Stimulated activated CD8-positive, alpha-beta memory T cell treated with anti-CD3 and anti-CD28 coated beads, Interleukin-15, amount 100 ng/mL, for 4 hours (primary cell): ENCODE measurements at places on chromosomes 1 and 21.

DNA sequence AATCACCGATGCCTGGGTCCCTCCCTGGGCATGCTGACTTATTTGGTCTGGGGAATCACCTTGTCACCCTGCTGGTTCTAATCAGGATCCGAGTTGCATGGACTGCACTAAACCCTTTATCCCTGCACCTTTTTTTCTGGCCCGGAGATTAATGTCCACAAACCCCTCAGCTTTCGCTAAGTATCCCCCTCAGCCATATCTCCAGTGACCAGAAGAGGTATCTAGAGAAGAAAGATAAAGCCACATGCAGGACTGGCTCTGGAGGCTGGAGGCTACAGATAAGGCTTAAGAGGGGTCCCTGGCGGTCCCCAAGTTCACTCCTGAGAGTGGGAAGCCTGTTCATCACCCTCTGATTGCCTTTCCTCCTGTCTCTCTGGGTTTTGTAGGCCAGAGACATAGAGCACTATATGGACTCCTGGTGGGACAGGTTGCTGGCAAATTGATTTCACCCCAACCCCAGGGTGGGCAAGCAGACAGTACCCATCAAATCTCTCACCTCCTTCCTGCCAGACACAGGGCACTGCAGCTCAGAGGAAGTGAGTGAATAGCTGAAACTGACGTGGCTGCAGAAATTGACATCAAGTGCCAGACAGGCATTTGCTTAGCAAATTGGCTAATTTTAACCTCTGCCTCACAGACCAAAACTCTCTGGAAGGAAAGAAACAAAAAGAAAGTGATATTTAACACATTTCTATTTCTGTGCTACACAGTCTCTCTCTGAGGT lies 38.8 kb downstream of the HMGB4 start:
- DNase-seq: no peak

DNA sequence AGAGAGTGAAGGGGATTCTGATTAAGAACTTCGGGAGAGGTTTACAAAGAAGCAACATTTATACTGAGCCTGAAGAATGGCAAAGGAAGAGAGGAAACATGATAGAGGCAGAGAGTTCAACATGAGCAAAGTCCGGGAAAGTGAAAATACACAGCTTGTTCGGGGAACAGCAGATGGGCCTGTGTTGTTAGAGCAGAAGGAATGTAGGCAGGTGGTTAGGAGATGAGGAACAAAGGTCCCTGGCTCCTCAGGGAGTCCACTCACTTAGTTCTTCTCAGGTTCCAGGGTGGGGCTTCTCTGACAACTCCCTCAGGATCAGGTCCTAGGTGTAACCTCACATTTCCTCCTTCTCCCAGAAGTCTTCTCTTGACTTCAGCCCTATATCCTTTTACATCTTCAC lies 5.1 kb upstream of the ZNF326 start:
- no peak for DNase-seq

DNA sequence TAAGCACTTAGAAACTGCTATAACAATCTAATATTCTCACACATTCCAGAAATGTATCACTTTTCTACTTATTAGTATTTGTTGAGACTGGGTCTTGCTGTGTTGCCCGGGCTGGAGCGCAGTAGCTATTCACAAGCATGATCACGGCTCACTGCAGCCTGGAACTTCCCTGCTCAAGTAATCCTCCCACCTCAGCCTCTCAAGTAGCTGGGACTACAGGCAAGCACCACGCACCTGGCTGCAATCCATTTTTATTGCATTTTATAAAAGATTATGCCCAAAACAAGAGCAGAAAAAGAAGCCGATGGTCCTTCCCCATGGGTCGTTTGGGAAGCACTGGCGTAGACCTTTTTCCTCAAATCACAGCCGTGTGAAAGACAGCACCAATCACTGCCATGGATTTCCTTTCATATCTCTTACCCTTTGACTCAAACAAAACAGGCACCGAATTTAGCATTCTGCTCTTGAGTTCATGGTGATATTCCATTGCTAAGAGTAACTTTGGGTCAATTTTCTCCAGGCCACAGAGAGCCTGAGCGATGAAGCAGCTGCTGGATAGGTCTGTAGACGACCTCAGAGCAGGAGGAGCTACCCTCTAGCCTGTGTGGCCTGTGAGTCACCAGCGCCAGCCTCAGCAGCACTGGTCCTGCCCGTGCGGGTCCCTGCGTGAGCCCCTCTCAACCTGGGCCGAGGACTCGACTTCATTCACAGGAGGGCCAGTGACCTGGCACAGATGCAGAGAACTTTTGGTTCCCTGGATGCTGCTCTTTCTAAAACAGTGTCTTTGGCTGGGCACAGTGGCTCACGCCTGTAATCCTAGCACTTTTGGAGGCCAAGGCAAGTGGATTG lies 80.8 kb downstream of the PIK3CD start:
- no peak for DNase-seq

- no peak for DNase-seq
These were observed 105.4 kb upstream of the F3 start for GRCh38 chr1:94646786-94647555.

GRCh38 chr1:33119050-33119449 lies 38.1 kb downstream of the AZIN2 start:
- no peak for DNase-seq

DNA sequence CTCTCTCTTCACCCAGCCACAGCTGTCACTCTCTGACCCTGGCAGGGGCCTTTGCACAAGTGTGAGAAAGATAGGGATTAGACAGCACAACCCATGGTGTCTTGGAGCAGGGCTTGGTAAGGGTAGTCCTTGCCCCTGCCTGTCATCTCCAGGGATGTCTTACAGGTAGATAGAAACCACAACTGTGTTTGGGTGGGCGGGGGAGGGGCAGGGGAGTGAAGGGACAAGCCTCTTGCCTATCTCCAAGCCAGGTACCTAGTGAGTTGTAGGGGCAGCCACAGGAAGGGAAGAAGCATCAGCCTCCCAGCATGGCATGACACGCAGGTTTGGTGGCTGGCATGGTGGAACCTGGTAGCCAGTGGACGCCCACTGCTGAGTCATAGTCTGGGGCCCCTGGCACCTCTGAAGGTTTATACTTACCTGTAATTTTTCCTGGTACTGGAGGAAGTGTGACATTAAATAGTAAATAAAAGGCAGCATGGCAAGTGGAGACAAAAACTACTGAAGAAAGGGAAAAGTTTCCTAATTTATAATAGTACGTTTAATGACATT lies 97.5 kb downstream of the CLEC20A start:
- DNase-seq: no peak

- DNase-seq: no peak
These were observed 148.3 kb downstream of the KCNJ6 start for GRCh38 chr21:37767984-37768383.

DNA sequence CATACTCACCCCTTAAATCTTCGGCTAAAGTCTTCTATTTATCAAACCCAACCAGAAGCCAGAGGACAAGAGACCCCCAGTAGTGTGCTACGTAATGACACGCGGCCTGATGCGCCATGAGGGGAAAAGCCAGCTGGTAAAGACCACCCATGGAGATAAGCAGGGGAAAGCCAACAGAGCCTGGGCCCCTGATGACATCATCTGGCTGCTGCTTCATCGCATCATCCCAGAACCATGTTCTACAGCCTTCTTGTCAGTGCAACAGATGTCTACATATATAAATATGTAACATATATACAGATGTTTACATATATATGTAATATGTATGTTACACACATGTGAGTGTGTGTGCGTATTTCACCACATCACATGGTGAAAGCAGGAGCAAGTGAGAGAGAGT lies 81.7 kb upstream of the VANGL1 start:
- DNase-seq: no peak

GRCh38 chr21:39381009-39381408 lies 32.1 kb upstream of the HMGN1 start:
- DNase-seq: no peak

GRCh38 chr1:95699149-95699953 lies 465.3 kb downstream of the RWDD3 start:
- DNase-seq: no peak

DNA sequence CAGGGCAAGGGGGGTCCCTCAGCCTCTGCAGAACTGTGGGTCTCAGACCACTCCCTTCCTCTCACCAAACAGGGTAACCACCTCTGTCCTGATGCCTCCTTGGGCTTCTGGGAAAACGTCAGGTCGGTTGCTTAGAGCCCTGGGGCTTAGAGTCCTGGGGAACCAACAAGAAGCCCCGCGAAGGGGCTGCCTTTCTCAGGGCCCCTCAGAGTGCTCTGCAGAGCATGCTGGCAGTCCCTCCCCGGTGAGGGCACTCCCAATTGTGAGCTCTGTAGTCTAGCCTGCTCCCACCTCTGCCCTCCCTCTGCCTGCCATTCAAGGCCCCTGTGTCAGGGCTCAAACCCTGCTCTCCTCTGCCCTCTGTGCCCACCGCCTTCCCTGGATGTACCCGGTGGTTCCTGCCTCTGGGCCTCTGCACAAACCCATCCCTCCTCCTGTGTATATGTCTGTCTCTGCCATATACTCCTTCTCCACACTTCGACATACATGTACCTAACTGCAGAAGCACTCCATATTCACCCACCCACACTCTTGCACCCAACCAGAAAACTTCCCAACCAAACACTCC lies 92.3 kb downstream of the DMRTB1 start:
- no peak for DNase-seq

- DNase-seq: no peak
These were observed 66.2 kb downstream of the PCNX2 start for GRCh38 chr1:233229288-233229687.

DNA sequence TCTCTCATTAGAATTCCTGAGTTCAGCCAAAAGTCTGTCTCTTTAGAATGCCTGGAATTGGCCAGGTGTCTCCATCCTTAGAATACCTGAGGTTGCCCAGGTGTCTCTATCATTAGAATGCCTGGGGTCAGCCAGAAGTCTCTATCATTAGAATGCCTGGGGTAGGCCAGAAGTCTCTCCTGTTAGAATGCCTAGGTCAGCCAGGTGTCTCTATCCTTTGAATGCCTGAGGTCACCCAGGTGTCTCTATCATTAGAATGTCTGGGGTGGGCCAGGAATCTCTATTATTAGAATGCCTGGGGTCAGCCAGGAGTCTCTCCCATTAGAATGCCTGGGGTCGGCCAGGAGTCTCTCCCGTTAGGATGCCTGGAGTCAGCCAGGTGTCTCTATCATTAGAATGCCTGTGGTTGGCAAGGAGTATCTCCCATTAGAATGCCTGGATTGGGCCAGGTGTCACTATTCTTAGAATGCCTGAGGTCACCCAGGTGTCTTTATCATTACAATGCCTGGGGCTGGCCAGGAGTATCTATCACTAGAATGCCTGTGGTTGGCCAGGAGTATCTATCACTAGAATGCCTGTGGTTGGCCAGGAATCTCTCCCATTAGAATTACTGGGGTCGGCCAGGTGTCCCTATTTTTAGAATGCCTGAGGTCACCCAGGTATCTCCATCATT lies 43.0 kb downstream of the RNF187 start:
- DNase-seq: no peak

DNA sequence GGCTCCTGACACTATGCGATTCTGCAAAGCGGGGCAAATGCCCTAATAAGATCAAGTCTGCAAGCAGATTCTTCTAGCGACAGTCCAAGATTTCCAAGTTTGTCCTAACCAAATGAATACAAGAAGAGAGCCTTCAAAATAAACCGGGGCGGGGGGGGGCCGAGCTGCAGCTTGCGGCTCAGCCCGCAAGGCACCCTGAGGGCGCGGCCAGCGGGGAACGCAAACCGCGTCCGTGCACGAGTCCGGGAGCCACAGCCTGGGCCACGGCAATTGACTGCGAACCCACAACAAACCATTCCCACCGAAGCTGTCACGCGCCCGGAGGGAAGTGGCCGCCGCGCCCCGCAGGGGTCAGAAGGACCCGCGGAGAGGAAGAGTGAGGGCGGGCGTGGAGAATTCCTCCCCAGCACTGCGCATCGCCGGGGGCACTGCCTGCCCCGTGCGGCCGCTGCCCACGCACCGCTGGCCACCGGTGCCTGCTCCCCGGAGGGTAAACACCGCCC lies 687 bp downstream of the TGFBR3 start:
- no peak for DNase-seq

- DNase-seq: no peak
These were observed 358.0 kb downstream of the DSCAM start for GRCh38 chr21:40489001-40489400.

DNA sequence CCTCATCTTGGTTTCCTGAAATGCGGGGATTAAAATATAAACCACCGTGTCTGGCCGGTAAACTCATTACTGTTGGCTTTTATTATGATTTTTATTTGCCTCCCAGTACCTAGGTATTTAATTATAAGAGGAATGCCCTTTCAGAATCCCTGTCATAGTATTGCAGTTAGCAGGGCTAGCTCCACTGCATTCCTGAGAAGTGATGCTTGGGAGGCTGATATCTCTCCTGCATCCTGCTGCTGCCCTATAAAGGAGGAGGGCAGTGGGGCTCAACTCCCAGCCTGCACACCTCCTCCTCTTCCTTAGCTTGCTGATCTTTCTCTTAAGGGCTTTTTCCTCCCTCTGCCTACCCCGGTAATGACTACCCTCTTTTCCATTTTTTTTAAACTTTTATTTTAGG lies 19.9 kb upstream of the DISC1 start:
- no peak for DNase-seq

DNA sequence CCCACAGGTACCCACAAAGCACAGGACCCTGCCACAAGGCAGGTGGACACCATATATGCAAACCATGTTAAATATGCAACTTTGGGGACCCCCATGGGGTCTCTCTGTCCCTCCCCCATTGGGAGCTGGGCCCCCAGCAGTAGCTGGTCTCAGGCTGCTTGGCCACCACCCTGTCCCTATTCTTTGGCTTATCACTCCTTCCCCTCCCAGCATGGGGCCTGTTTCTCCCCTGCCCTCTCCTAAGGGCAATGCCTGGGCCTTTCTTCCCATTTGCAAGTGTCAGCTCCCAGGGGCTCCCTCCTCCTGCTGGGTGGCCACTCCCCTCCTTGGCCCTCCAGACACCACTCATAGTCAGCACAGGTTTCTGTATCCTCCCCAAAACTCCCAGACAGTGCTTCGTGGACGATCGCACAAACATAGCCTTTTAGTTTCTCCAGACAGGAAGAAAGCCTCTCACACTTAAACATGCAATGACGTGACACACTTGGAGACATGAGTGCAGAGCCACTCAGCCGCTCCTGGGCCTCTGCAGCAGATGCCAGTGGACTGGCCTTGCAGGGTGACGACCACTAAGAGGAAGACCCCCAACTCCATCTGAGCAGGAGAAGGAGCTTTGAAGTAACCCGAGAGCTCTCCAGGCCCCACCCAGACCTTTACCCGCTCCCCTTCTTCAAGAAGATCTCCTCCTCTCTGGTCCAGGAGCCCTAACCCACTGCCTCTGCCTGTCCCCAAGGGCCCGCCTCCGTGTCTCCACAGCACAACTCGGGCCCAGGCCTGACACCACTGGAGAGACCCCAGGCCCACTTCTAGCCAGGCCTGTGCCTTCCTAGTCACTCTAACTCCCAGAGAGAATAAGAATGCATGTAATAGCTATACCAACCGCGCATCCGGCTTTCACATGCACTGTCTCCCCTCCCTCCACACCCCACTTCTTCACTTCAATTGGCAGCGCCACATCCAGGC lies 22.9 kb downstream of the CITED4 start:
- DNase-seq: no peak

DNA sequence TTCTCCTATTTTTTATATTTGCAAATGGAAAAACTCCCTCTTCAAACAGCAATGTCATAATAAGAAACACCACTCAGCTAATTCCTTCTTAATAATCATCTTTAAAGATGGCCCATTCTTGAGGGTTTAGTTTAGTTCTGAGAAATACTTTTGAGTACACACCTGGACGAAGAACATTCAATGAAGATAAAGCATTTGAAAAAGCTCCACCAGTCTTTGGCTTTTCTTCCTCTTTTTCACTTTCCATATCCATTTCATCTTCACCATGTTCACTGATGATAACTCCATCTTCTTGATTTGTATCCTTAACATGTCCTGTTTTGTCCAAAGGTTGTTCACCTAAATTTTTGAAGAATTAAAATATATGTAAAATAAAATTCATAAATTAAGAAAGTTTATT lies 7.4 kb downstream of the PAXBP1 start:
- no peak for DNase-seq
